Naive thymus-derived CD4-positive, alpha-beta T cell (primary cell): ENCODE measurements at places on chromosomes 3 and 15. TPM values are rescaled to one million over a fixed set of nuclear protein-coding genes. Genes with fewer than 3 reads are reported as not detected.

LARP6 gene
- total RNA-seq = not detected

TNFSF10 gene
- 234 and 240 TPM in 2 replicates for total RNA-seq

DNA sequence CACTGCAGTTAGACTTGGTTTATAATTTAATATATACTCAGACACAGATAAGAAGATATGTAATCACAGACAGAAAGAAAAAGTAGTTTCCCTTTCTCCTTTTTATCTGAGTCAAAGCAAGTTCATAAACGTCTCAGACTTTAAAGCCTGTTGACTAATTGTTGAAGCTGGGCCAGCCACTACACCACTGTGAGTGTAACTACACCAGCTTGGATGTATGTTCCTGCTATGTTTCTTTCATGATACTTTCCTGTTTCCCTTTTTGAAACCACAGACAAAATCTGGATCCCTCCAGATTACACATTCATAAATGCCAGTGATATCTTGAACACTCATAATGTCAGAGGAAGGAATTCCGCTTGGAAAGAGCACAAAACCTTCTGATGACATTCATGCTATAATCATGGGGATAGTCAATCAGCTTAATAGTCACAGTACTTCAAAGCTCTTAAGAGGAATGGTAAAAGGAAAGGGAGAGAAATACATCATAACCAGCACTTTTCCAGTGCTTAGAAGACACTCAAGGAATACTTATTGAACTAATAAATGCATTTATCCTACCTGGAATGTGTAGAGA is 32.0 kb downstream of the KCNMB2 start:
- no peak for DNase-seq
- no peaks in the 10 kb centered on the region for H3K4me1 ChIP-seq
- no peak overlapping the region for H3K4me3 ChIP-seq
- H3K27me3 ChIP-seq = peaks cover 4% of the 10 kb centered on the region

DNA sequence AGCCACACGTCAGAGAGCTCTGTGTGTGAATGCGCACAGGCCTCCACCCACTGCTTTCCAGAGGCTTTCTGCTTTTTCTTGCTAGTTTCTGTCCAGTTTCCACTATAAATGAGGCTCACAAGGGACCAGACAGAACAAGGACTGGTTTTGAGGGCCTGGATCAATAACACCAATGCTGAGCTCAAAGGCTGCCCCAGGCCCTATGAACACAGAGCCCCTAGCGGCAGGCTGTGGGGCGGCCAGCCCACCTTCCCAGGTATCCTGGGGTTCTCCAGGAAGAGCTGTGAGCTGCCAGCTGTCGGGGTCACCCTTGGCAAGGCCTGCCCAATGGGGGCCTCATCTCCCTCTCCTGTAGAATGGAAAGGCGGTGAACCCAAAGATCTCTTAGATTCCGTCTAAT is 2.2 kb upstream of the ITIH3 start:
- H3K4me1 ChIP-seq = no peaks in the 10 kb centered on the region
- H3K27me3 ChIP-seq = no peaks in the 10 kb centered on the region
- no peaks in the 10 kb centered on the region for H3K36me3 ChIP-seq
- DNase-seq = no peak
- H3K4me3 ChIP-seq = no peak overlapping the region

- DNase-seq = no peak
- no peaks in the 10 kb centered on the region for H3K4me1 ChIP-seq
Observed at GRCh38 chr15:57319226-57319918, 56.9 kb upstream of the CGNL1 start.

DNA sequence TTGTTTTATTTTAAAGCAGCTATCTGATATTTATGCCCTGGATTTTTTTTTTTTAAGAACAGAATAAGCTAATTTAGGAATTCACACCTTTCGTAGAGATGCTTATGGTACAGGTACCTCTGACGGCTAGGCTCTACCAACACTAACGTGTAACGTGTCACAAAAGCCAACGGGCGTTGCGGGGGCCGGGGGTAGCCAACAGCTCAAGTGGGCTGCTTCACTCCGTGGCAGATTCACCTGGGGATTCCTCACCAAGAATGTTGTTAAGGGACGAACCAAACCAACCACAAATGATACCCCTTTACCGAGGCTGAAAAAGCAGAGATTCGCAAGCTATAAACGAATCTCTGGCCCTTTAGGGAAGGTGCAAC is 1.0 kb downstream of the TMCC1 start:
- H3K27ac ChIP-seq = peak overlapping the region; percentile 94
- H3K36me3 ChIP-seq = no peaks in the 10 kb centered on the region
- peak overlapping the region; percentile 80 for H3K4me3 ChIP-seq
- peaks cover 18% of the 10 kb centered on the region for H3K4me1 ChIP-seq
- H3K27me3 ChIP-seq = no peaks in the 10 kb centered on the region

GRCh38 chr3:127775398-127776109 is 46.8 kb downstream of the MGLL start:
- no peaks in the 10 kb centered on the region for H3K27me3 ChIP-seq
- no peaks in the 10 kb centered on the region for H3K4me1 ChIP-seq
- H3K27ac ChIP-seq = no peak overlapping the region
